ENCODE measurements at places on chromosomes 12 and 14.

GRCh38 chr14:61231810-61232209 is 49.3 kb downstream of the TMEM30B start:
- no peak for DNase-seq

- DNase-seq: no peak
These were observed 16.8 kb downstream of the FAM181A start for GRCh38 chr14:93943930-93944329.

DNA sequence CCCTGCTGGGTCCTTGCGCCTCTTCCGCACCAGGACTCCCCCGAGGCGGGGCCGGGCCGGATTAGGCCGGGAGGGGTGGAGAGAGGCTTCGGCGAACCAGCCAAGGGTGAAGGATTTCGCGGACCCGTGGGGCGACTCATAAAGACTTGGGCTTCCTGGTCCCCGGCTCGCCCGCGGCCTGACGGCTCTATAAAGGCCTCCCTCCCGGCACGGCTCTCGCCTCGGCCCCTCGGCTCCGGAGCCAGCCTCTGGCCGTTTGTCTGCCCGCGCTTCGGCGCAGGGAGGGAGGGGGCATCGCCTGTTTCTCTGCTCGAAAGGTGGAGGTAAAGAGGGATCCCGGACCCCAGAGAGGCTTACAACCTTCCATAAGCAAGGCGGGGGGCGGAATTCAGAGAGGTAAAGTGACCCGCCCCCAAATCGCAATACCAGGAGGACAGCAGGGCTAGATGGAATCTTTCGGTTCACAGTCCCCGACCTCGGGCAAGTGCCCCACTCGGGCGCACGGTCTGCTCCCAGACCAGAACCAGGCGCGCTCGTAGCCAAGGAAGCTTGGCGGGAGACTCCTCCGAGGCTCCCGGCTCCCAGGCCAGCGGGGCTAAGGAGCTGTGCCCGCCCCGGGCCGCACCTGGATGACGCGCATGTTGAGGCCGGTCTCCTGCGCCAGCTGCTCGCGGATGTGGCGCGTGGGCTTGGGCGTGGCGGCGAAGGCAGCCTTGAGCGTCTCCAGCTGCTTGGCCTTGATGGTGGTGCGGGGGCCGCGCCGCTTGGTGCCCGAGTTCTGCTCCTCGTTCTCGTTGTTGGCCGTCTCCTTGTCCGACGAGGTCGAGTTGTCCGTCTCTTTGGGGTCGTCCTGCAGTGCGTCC is 3.9 kb downstream of the LHX5 start:
- no peak for DNase-seq

DNA sequence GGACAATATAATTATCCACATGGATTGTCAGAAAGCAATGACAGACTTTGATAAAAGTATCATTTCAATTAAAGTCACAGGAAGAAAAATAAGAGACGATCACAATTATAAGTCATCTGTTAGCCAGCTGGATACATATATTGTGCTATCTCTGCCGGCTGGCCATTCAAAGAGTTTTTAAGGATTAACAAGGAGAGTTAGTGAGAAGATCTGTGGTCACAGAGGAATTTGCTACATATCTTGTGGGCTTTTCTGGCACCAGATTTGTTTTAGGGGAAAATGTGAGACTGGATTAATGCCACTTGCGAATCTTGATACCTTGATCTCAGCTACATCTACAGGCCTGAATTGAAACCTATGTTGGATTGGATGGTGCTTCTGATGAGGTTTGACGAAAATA is 90.9 kb upstream of the MANSC4 start:
- no peak for DNase-seq

DNA sequence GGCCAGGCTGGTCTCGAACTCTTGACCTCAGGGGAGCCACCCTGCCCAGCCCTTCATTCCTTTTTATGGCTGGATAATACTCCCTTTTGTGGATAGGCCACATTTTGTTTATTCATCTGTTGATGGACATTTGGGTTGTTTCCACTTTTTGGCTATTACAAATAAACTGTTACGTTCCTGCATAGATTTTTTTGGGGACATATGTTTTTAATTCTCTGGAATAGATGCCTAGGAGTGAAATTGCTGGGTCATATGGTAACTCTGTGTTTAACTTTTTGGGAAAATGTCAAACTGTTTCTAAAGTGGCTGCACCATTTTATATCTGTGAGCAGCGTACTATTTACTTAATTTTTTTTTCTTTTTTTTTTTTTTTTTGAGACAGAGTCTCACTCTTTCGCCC is 9.8 kb downstream of the KMT5A start:
- DNase-seq: no peak

DNA sequence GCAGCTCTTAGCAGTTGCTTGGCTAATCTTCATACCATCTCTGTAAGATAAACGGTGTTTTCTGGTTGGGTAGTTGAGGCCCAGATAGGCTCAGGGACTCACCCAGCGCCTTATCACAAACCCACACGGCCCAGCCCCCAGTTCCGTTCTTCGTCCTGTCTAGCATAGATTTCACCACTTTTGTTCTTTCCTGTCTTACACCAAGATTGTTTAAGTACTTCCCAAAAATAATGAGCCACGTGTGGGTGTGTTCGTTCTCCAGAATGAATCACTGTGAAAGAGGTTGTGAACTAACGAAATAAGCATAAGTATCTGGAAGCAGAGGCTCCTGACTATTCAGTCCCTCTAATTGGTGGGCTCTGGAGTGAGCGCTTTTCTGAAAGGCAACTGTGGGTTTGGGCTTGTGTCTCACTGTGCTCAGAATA is 21.4 kb downstream of the ACVR1B start:
- DNase-seq: peak; percentile 12

GRCh38 chr12:32455607-32456071 is 56.3 kb downstream of the FGD4 start:
- peak; percentile 84 for DNase-seq

DNA sequence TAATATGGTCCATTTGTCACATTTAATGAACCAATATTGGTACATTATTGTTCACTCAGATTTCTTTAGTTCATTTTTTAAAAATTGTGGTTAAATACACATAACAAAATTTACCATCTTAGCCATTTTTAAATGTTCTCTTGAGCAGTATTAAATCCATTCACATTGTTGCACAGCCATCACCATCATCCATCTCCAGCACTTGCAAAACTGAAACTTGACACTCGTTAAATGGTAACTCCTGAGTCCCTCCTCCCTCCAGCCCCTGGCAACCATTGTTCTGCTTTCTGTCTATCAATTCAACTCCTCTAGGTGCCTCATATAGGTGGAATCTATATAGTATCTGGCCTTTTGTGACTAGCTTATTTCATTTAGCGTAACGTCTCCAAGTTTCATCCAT is 86.4 kb downstream of the ACACB start:
- DNase-seq: no peak

Data from lung (tissue), 17 donors.